Occipital lobe (tissue), 3 donors: ENCODE measurements at places on chromosomes 5 and 9.
A peak's percentile ranks its signal among the peaks of the same experiment; 100 is the strongest.

GRCh38 chr5:92283521-92283920 lies 900.4 kb upstream of the ARRDC3 start:
- no peak for DNase-seq

- no peak for DNase-seq
Observed at GRCh38 chr5:395921-396530, 47.0 kb upstream of the EXOC3 start.

GRCh38 chr5:6430418-6431028 lies 18.1 kb upstream of the UBE2QL1 start:
- DNase-seq: peak; percentile 33

DNA sequence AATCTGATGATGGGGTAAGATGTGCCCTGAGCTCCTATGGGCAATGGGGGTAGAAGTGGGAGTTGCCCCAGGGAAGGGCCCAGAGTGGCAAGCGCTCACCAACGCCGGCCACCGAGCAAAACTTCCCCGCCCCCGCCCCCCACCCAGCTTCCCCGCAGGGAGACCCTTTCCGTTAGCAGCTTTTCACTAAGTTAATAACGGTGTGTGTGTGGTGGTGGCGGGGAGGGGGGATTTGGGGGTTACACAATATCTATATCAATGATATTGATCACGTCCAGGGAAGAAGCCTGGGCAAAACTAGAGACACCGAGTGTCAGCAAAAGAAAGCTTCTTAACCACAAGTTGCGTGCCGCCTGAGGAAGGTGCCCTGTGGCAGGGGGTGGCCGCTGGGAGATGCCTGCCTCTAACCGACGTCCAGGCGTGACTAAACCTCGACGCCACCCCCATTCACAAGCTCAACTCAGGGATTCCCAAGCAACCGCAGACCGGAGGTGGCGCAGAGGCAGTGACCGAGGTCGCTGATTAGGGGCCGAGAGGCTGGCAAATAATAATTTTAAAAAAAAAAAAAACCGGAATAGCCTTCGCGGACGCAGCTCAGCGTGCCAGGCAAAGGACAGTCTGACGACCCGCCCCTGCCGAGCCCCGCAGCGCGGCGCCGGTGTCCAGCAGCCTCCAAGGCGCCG lies 222.6 kb downstream of the MEF2C start:
- DNase-seq: no peak

- no peak for DNase-seq
Observed at GRCh38 chr9:6188466-6188865, 27.1 kb upstream of the IL33 start.

DNA sequence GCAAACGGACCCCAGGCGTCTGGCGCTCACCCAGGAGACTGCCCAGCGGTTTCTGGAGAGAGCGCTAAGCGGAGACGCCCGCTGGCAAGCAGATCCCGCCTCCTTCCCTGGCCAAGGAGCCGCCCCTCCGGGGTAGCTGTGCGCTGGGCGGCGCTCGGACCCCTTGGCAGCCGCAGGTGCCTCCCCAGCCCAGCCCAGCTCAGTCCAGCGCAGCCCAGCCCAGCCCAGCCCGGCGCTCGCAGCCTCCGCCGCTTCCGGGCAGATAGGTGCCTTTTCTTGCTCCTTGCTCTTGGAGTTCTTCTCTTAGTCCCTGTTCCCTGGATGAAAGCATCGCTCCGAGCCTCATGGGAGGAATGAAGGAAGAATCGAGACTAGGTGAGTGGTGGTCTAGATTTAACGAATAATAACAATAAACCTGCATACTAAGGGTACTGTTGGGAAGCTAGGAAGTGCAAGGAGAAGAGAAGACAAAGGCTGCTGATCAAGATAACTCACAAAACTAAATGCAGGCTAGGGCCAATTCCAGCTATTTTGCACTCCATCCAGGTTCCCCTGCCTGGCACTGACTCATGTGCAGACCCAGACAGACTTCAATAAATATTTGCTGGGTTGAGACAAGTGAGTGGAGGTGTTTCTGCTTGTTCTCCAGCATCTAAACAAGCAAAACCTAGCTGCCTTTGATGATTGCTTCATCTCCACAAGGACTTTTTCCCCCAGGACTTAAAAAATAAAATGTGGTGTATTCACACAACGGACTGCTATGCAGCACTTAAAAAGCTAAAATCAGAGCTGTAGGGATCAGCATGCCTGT lies at the start of gene STK32A:
Gene STK32A, plus strand, starts transcription at position 202 of the 811 bp plus-strand sequence. CDS start 4,609 bp downstream, outside the sequence.
- DNase-seq: peak; percentile 10

DNA sequence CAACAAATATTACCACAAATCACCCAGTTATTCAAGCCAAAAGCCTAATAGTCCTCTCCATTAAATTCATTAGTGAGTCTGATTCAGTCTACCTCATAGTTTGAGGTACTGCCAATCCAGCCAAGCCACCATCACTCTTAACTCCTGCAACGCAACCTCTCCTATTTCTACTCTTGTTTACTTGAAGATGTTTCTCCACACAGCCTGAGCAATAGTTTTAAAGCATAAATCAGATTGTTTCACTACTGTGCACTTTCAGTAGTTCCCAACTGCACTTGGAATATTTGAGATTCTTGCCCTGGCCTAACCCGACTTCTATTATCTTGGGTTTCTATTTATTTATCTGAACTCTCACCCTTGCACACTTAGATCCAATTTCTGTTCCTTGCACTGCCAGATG lies 85.5 kb downstream of the YIPF5 start:
- DNase-seq: no peak

DNA sequence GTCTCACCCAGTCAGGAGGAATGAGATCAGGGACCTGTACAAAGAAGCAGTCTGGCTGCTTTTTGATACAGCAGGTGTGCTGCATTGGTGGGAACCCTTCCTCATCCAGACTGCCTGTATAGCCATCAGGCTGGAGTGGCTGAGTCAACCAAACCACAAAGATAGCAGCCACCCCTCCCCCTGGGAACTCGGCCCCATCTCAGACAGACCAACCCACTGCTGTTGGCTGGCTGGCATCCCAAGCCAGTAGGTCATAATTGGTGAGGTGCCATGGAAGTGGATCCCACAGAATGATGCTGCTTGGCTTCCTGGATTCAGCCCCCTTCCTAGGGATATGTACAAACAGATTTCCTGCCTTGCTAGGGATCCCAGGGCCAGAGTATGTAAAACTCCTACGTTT lies 60.9 kb downstream of the YTHDC2 start:
- no peak for DNase-seq

DNA sequence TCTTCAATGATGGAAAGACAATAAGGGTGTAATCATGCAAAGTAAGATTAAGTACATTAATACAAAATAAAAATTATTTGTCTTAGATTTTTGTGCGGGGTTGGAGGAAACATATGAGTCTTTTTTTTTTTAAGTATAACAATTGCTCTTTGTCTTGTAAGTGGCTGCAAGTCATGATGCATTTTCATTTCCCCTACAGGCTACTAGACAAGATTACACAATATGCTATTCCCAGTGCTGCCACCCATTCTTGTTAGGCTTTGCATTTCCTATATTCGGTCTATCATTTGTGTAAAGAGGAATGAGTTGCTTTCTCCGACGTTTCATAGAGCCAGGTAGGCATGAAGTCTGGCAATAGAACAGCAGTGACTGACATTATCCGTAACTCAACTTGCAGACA lies 294.2 kb upstream of the CYLC2 start:
- no peak for DNase-seq

DNA sequence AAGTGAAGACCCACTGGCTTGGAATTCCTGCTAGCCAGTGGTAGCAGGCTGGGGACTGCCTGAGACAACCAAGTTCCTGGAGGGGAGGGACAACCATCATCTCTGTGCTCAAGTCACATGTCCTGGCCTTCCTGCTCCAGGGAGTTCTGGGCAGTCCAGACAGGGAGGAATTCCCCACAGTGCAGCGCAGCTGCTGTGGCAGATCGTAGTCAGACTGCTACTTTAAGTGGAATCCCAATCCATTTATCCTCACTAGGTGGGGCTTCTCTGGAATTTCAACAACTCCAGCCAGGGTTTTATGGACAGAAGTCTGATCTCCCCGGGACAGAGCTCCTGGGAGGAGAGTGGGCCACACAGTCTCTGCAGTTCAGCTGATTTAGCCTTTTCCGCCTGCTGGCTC lies 20.9 kb upstream of the OR5C1 start:
- no peak for DNase-seq

GRCh38 chr5:66540078-66540477 lies 56.1 kb upstream of the MAST4 start:
- no peak for DNase-seq

- no peak for DNase-seq
Observed at GRCh38 chr9:13412331-13412730, 132.8 kb upstream of the MPDZ start.

GRCh38 chr9:105296877-105297287 lies 52.4 kb downstream of the SLC44A1 start:
- DNase-seq: no peak

- DNase-seq: no peak
Observed at GRCh38 chr5:146240951-146241350, 37.5 kb downstream of the RBM27 start.

DNA sequence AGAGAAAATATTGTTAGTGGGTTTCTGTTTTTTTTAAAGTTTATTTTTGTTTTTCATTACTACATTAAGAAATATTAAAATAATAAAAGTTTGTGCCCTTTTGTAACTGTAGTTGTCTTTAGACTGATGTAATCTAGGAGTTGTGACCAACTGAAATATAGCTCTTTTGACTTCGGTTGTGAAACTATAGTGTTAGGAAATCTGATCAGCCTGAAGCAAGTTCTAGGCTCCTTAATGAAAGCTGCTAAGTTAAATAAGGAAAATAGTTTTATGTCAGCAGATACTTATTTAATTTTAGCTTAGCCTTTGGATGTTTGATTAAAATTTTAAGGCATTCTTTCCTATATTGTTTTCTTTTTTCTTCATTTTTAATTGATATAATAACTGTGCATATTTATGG lies 14.2 kb downstream of the AP3S1 start:
- DNase-seq: no peak

DNA sequence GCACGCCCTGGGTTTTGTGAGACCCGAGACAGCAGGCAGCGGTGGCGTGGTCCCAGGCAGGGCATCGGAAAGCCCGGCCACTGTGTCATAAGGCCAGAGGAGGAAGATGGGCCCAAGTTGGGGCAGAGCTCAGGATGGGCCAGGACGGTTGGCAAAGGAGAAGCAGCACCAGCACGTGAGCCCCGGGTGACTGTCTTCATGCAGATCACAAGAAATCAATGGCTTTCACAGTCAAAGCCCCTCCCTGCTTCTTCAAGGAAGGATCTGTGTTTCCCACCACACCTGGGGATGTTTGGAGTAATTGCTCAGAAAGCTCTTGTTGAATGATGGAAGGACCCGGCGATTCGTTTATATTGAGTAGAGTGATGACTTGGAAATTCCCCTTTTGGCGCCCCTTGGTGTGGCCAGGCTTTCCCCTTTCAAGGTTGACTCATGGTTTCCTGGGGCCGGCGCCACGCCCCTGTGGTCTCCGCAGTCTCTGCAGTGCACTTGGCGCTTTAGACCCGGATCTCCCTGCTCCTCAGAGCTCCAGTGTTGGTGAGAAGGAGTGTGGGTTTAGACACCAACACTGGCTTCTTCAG lies 52.1 kb downstream of the IL31RA start:
- DNase-seq: no peak

- no peak for DNase-seq
Observed at GRCh38 chr5:10661401-10661800, 97.5 kb downstream of the ANKRD33B start.

DNA sequence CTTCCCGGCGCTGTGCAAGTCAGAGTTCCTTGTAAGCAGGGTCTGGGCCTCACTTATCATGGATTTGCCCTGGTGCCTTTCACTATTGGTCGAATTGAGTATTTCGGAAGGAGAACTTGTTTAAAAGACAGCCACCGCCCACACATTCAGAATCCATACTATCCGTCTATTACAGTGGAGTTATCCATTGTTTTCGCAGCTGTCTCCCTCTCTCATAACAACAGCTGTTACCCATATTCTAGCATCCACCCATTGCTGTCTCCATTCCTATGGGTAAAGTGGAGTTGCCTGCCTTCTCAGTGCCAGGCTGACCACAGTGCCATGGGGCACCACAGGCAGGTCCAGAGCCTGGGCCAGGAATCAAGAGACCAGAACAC lies 20.2 kb downstream of the FAXDC2 start:
- DNase-seq: no peak

GRCh38 chr9:2015581-2016407 lies 647 bp downstream of the SMARCA2 start:
- peak; percentile 24 for DNase-seq

GRCh38 chr5:84506625-84507024 lies 121.9 kb upstream of the EDIL3 start:
- no peak for DNase-seq

- no peak for DNase-seq
Observed at GRCh38 chr9:69857131-69857530, 36.5 kb downstream of the CFAP95 start.

GRCh38 chr5:116908537-116908936 lies 333.9 kb upstream of the SEMA6A start:
- no peak for DNase-seq

DNA sequence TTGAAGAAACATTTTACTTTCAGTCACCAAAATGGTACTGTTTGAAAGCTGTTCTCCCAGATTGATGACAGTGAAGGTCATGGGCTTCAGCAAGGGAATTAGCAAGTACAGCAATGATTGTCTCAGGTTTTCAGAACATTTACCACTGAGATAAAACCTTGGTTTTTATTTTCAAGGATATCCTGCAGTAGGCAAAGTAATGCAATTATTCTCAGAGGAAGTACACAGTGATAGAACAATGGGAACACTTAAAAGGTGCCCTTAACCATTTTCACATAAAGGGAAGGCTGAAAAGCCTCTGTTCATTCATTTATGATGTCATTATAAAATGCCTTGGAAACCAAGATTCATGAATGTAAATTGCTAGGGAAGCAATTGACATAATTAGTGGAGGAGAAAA lies 471.8 kb upstream of the ACO1 start:
- DNase-seq: no peak
